NCI-H1417 treated with DMSO at 0.1 percent for 48 hours (cell line): ENCODE measurements at places on chromosomes 2 and 18.

DNA sequence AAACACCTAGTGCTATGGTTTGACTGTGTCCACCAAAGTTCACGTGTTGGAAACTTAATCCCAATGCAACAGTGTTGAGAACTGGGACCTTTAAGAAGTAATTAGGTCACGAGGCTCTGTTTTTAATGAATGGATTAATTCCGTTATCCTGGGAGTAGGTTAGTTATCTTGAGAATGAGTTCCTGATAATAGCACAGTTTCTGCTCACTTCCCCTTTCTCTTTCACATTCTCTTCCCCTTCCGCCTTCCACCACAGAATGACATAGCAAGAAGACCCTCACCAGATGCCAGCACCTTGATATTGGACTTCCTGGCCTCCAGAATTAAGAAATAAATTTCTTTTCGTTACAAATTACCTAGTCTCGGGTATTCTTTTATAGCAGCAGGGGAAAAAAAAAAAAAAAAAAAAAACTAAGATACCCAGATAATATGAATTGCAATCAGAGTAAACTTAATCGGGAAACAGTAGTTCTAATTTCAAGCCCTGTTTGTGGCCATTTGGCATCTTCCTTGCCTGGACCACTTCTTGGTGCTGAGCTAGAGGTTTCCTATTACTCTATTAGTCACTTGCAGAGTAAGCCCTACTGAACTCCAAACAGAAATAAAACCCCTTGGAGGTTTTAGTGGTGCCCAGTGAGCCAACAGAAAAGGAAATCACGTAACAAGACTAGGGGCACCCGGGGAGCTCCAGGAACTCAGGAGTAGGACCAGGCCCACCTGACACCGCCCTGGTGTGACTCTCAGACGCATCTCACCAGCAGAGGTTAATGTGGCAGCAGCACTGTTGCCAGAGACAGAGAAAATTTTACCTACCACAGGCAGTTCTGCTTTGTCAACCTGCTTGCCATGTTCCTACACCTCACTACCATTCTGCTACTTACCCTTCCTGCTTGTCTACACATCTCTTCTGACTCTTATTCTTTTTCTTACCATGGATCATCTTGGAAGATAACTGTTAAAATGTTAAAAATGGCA lies 147.6 kb upstream of the CAB39 start:
- no peak for DNase-seq

DNA sequence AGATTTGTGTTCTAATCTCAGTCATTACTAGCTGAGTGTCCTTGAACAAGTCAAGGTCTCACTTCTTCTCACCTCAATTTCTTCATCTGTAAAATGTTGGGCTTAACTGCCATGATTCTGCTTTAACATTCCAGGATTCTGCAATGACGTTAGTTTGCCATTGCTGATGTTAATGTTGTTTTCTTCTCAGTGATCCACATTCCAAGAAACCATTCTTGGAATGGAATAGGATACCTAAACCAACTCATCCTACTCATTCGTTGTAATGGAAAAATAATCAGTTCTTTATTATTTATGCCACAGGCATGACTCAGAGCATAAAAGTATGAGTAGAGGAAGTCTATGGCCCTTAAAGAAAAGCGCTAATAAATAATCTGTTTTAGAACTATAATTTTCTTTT lies 140.2 kb upstream of the ETAA1 start:
- no peak for DNase-seq

DNA sequence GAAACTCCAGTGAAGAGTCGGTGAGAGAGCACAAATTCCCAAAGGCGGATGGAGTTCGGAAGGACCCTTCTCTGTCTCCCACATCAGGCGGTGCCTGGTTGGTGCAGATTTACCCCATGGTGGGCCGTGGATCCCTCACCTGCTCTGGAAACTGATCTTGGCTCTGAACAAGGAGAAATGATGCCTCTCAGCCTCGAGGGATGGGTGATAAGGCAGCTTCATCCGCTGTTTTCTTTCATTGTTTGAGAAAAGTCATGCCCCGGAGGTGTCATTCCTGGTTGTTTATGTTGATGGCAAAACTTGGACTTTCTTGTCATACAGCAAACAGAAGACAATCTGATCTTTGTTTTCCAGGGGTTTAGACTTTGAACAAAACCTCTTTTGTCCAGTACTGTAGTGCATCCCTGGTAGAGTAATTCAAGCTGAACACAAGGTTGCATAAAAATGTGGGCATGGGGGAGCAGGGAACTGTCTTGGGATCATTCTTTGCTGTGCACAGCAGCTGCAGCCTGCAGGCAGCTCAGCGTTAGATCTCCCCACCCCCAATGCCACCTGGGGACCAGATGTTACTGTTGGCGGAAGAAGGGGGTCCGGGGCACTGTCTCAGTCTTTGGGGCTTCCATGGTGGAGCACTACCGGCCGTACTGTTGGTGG lies 81.3 kb downstream of the NFATC1 start:
- no peak for DNase-seq

GRCh38 chr2:217055624-217056023 lies 195.8 kb upstream of the TNP1 start:
- no peak for DNase-seq

- no peak for DNase-seq
Observed at GRCh38 chr18:76454418-76454817, 40.6 kb downstream of the ZNF516 start.

GRCh38 chr2:239095460-239096081 lies 247.7 kb downstream of the TWIST2 start:
- no peak for DNase-seq

DNA sequence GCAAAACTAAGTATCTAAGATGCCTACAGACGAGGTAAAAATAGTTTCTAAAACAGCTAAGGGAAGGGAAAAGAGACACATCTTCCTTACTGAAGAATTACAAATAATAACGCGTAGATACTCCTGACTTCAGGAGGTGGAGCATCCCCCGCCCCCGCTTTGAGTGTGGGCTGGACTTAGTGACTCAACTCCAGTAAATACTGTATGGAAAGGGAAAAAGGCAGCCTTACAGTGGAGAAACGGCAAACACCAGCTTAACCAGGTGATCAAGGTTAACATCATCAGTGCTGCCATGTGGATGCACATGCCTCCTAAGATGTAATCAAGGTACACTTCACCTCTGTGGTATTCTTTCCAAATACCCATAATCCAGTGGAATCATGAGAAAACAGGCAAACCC lies 47.9 kb downstream of the HADHB start:
- no peak for DNase-seq

DNA sequence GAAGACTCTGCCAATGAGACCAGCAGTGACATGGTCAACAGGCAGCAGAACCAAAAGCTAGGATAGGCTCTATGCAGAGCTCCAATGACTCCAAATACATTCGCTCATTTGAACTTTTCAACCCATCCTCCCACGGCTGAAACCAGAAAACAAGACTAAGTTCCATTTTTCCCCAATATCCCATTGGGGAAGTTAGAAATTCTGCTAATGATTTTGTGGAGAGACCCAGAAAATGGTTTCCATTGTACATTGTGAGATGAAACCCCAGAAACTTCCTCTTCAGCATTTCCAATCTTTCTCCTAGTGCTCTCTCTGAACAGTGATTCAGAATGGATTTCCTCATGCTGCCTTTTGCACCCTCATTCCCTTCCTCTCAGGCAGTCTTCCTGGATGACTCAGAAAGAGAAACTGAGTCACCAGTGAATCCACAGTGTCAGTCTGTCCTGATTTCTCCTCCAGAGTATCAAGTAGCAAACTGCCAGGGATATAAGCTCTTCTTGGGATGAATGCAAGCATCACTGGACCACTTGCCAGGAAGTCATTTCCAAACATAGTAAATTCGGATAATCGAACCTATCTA lies 467.7 kb upstream of the ID2 start:
- no peak for DNase-seq
